ENCODE measurements at places on chromosomes 7 and 10. TPM values are rescaled to one million over a fixed set of nuclear protein-coding genes. Genes with fewer than 3 reads are reported as not detected.

Gene C7orf57
- not detected for total RNA-seq

Gene HOXA5
- 0.24 TPM for total RNA-seq

DNA sequence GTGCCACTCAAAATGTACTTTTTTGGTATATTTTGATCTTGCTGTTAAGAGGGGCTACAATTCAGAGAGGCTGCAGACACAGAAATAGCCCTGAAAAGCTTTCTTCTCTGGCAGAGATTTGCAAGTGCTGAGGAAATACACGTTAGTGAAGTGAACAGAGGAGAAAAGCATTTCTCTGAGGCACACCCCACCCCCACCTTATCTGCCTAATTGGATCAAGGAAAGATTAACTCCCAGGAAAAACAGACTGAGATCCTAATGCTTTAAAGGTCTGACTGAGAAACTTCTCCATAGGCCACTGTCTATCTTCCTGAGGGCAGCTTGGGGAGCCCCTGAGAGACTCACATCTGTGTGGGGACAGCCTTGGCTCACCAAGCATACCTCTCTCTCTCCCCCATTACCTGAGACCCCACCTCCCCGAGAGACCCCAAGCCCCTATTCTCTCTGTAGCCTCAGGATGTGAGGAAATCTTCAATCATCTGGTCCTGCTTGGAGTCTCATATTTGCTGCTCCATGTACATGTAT, 14.8 kb upstream of the AKR1C3 start:
- H3K36me3 ChIP-seq = no peaks in the 10 kb centered on the region
- H3K4me1 ChIP-seq = no peaks in the 10 kb centered on the region
- H3K27me3 ChIP-seq = no peaks in the 10 kb centered on the region
- no peak for DNase-seq

GRCh38 chr7:74023092-74023536, 4.9 kb upstream of the ELN start:
- peak overlapping the region; percentile 15 for H3K27ac ChIP-seq
- H3K36me3 ChIP-seq = no peaks in the 10 kb centered on the region
- no peaks in the 10 kb centered on the region for H3K4me1 ChIP-seq
- DNase-seq = peak; percentile 93
- H3K4me3 ChIP-seq = no peak overlapping the region

DNA sequence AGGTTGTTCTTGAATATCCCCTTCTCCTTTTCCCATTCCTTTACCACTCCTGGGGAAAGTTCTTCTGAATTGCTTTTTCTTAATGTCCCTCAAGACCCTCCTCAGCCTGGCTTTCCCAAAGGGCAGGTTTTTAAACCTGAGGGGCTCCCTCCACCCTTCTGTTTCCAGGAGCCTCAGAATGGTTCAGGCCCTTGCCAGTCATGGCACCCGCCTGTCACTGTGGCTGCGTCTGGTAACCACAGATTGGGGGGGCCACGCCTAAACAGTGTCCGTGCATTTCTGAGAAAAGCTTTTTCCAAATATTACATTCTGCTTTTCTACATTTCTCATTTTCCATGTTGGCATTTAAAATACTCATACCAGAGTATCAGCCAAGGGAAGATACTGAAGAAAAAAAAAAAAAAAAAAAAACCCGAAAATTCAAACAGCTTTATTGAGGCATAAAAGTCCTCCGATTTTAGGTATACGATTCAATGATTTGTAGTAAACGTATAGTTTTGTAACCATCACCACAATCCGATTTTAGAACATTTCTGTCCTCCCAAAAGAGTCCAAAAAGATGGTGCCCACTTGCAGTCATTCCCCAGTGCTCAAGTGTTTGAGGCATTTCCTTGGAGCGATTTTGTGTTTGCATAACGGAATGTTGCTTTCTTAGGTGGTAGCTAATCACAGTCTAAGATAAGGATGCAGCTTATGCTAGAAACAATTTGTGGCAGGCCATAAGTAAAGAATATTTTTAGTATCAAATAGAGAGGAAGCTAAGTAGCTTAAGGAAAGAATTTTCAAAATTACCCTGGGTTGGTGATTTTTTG, 22.1 kb downstream of the HKDC1 start:
- H3K27me3 ChIP-seq = no peaks in the 10 kb centered on the region
- H3K27ac ChIP-seq = no peak overlapping the region
- DNase-seq = no peak
- no peak overlapping the region for H3K4me3 ChIP-seq

All from right atrium auricular region (tissue), 2 donors.